ENCODE measurements at places on chromosomes 3 and 15. TPM values are rescaled to one million over a fixed set of nuclear protein-coding genes. Genes with fewer than 3 reads are reported as not detected.

Gene NFKBIZ
- total RNA-seq: 122 TPM

Gene EHD4
- 22.3 TPM for total RNA-seq

Gene MYH15
- total RNA-seq: 0.09 TPM

Gene ZNF860
- 1.8 TPM for total RNA-seq

Gene PLS1
- total RNA-seq: 6.2 TPM

Gene MYZAP
- not detected for total RNA-seq

Gene ANKRD63
- total RNA-seq: 0.41 TPM

Gene OR4F6
- total RNA-seq: not detected

Gene SCN11A
- total RNA-seq: 0.02 TPM

Gene MGA
- 37.7 TPM for total RNA-seq

Gene ACVR2B
- total RNA-seq: 10.3 TPM

Gene KNG1
- not detected for total RNA-seq

GRCh38 chr3:65436580-65436979, 602.1 kb downstream of the MAGI1 start:
- DNase-seq: no peak

DNA sequence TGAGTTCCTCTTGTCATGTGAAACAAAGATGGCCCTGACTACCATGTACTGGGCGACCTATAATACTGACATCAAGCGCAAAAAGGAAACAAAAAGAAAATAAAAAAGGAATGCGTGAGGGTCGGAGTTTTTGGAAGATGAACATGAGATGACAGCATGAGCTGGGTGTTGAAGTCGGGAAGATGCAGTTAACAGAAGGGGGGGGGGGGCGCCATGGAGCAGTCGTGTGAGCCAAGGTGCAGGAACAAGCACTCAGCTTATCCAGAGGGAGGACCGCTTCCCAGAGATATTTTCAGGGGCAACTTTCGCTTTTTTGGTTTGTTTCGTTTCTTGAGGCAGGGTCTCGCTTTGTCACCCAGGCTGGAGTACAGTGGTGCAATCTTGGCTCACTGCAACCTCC, 110.2 kb downstream of the RORA start:
- no peak for DNase-seq

DNA sequence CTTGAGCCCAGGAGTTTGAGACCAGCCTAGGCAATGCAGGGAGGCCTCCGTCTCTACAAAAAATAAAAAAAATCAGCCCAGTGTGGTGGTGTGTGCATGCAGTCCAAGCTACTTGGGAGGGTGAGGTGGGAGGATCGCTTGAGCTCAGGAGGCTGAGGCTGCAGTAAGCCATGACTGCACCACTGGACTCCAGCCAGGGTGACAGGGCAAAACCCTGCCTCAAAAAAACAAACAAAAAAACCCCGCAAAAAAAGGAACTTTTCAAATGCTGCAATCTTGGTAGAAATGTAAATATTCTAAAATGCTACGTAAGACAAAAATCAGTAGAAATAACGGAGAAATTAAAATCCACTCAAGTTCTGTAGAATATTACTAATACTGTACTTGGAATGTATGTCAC, 108.1 kb upstream of the MELTF start:
- no peak for DNase-seq

DNA sequence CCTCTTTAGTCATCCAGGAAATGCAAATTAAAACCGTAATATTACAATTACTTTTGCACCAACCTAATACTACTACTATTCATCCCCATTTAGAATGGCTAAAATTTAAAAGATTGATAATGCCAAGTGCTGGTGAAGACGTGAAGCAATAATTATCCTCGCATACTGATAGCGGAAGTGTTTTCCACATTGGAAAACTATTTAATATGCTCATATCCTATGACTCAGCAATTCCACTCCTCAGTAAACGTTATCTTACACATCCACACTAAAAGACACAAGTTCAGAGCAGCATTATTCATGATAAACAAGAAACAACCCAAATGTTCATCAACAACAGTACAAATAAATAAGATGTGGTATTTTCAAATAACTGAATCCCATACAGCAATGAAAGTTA, 70.6 kb downstream of the VPS13C start:
- no peak for DNase-seq

GRCh38 chr15:78565951-78566774, 843 bp downstream of the CHRNA5 start:
- DNase-seq: no peak

- DNase-seq: no peak
Observed at GRCh38 chr3:196406811-196407470, 25.3 kb downstream of the UBXN7 start.

DNA sequence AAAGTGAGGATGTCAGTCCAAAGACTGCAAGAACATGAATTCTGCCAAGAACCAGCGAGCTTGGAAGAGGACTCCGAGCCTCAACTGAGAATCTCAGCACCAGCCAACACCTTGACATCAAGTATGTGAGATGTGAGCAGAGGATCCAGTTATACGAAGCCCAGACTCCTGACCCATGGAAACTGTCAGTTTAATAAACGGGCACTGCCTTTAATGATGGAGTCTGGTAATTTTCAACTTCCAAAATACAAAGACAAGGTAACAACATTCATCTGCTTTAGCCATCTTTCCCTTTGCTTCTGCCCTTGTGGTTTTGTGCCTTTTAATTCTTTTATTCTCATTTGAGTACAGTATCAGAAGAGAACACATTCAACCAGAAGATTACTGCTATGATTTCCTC, 211.9 kb downstream of the ULK4 start:
- DNase-seq: no peak

DNA sequence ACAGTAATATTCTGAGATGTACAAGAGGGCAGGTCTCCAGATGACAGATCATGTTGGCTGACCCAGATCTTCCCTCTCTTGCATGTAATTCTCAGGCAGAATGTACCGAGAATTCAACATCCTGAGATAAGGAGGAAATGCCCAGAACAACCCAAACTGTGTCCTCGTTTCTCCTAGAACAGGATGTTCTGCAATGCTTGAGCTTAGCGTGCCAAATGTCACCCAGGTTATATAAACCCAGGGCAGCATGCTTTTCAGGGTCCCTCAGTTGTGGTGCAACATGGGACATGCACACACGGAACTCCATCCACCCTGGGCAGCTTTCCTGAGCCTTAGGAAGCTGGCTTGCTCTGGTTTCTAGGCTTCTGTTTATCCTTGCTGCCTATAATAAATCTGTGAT, 102.1 kb upstream of the CMC1 start:
- DNase-seq: no peak

- no peak for DNase-seq
Observed at GRCh38 chr15:87672309-87673288, 583.9 kb downstream of the NTRK3 start.

DNA sequence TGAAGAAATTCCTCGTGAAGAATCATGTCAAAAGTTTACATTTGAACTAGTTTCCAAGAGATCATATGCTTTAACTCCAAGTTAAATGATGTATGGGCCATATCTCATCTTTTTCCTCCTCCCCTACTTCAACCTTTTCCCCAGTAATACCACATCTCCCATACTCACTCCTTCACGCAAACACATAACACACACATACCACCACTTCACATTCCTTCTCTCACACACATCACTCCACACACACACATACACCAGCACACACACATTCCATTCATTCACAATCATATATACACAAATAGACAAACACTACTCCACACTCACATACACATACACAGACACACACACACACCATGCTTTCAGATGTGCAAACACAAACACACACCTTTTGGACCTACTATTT, 769.0 kb upstream of the NR2F2 start:
- no peak for DNase-seq

DNA sequence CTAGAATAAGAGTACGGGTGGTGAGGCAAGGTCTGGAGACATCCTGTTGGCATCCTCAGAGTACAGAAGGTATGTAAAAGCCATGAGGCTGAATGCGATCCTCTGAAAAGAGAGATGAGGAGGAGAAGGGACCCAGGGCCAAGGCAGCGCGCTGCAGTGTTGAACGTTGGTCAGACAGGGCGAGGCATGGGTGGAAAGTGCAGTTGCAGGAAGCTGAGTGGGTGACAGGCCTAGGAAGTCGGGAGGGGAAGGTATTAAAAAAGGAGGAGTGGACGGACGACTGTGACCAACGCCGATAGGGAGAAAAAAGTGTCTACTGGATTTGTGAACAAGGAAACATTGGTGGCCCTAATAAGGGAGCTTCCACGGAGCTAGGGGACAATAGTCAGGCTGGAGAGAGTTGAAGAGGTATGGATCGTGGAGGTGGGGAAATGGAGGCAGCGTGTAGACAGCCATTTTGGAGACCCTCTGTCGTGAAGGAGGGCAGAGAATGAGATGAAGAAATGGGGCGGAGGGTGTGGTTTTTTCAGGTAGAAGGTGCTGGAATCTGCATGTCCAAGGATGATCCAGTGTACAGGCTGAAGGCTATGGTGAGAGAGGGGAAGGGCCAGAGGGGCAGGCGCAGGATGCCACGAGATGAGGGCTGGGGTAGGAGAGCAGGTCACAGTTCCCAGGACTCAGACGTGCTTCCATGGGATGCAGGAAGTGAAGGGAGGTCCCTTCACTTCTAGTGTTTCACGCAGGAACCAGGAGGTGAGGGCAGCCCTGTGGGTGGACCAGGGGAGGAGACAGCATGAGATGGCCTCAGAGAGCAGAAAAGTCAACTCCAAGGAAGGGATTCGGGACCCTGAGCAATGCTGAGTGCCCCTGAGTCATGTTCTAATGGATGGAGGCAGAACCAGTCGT, 115.9 kb downstream of the ASB7 start:
- DNase-seq: no peak

GRCh38 chr3:130659911-130660310, 86.7 kb downstream of the PIK3R4 start:
- DNase-seq: no peak

GRCh38 chr15:72086920-72087648, 30.9 kb downstream of the MYO9A start:
- no peak for DNase-seq

DNA sequence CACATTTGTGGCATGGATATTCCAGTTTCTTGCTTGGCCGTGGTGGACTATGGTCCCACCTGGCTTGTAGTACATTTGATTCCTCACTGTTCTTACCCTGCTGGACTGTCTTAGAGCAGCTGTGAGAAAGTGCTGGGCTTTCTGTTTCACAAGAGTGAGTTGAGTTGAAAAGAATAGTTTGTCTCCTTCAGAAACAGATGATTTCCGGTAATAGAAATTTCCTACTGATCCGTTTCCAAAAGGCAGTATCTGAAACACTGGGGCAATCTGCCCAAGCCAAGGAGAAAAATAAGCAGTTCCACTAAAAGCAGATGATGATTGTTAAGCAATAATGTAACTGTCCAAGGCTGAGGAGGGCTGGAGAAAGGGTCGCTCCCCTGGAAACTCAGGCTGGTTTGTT, 96.0 kb downstream of the SUCLG2 start:
- DNase-seq: no peak

DNA sequence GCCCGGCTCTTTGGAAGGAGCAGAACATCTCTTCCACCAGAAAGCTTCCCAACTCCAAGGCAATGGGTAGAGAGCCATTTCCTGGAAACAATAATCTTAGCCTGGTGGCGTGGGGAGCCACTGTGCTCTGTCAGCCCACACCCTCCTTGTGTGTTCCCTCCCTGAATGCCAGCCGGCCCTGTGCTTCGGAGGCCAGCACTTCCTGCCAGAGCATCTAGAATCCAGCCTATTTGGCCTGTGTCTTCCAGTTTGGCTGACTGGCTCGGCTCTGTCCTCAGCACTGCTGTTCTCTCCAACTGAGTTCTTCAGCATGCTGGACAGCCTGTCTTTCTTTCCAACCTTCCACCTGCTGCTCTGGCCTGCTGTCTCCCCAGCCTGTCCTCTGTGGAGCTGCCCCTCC, 349.3 kb downstream of the MFSD1 start:
- no peak for DNase-seq

- no peak for DNase-seq
Observed at GRCh38 chr15:40925863-40926658, 3.1 kb upstream of the DLL4 start.

GRCh38 chr15:76753131-76753530, 152.0 kb downstream of the SCAPER start:
- DNase-seq: no peak

GRCh38 chr3:180382638-180383180, 219.3 kb upstream of the TTC14 start:
- DNase-seq: no peak

- no peak for DNase-seq
Observed at GRCh38 chr3:140165781-140166180, 230.8 kb downstream of the CLSTN2 start.

DNA sequence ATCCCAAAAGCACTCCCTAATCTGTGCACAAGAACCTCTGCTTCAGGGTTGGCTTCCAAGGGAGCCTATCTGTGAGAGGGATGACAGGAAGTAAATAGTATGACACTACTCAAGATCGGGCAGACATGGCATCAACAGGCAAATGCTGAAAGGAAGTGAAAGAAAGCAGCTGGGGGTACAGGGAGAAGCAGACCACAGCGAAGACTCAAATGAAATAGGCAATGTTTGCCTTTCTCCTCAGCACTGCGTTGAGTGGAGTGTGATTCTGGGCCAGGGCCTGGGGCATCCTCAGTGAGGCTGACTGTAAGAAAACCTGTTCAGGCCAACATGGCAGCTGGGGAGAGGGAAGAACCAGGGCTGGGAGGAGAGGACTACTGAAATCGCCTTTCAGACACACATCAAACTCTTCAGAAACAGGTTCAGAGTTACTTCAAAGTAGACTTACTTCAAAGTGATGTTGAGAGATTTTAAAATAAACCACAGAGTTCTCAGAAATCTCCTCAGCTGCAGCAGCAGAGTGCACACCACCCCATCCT, 96.6 kb downstream of the SLC9A9 start:
- DNase-seq: peak; percentile 10

All from activated T-helper 2 cell treated with anti-CD3 and anti-CD28 coated beads, Interferon-gamma antibody, Interleukin-2, Interleukin-4, amounts not matched to agents 10 μg/mL and 5 μg/mL and 100 μg/mL, durations not matched to agents 14 hours and 24 hours and 36 hours (primary cell).